Fibroblast of the conjunctiva (primary cell): ENCODE measurements at places on chromosomes 11 and 22.

DNA sequence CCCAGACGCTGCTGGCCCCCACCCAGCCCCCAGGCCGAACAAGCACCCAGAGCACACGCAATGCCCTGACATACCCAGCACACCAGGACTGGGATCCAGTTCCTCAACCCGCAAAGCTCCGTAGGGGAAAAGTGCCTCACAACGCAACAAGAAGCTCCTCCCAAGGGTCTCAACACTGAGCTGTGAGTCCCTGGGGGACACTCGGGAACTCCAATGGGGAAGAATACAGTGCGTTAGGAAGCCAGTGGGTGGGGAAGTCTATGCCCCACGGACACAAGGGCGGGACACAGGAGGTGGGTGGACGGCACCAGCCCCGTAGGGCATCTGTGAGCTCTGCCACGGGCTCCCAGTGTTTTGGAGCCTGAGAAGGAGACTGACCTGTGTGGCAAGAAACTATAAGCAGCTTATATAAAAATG is 1.6 kb downstream of the DEAF1 start:
- peak; percentile 24 for DNase-seq

GRCh38 chr11:40306938-40307548 is 1152.4 kb downstream of the LRRC4C start:
- peak; percentile 49 for DNase-seq

DNA sequence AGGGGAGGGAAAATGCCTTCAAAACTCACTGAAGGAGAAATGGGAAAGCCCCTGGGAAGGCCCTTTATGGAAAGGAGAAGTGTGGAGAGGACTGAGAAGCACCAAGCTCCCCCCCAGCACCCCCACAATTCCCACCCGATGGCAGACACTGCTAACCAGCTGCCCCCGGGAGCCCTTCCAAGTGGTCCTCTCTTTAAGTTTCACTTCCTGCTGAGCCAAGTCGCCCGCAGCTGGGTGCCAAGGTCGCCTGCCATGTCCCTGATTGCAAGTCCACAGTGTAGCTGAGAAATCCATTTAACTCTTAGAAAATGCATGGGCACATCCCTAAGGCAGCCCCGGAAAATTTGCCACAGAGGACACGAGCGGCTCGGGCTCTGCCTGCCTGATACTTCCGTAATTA is 68.2 kb downstream of the GALNT18 start:
- DNase-seq = no peak

DNA sequence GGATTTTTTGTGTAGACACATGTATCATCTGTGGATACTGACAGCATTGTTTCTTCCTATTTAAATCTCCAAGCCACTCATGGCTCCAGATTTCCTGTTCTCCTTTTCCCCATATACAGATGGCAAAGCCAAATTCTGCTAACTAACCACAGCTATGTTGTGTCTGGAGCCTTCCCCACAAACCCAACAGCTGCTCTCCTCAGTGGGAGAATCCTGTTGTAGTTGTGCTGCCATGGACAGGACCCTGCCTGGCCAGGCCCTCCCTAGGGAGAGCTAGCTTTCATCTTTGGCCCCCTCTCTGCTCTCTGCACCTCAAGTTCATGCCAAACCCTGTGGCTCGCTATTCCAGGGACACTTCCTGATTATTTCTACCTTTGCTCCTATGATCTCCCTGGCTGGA is 106.4 kb upstream of the CCDC90B start:
- DNase-seq = no peak

GRCh38 chr22:48406161-48406560 is 1421.5 kb downstream of the BRD1 start:
- no peak for DNase-seq

- no peak for DNase-seq
These were observed 53.5 kb downstream of the ENTHD1 start for GRCh38 chr22:39839917-39840510.

DNA sequence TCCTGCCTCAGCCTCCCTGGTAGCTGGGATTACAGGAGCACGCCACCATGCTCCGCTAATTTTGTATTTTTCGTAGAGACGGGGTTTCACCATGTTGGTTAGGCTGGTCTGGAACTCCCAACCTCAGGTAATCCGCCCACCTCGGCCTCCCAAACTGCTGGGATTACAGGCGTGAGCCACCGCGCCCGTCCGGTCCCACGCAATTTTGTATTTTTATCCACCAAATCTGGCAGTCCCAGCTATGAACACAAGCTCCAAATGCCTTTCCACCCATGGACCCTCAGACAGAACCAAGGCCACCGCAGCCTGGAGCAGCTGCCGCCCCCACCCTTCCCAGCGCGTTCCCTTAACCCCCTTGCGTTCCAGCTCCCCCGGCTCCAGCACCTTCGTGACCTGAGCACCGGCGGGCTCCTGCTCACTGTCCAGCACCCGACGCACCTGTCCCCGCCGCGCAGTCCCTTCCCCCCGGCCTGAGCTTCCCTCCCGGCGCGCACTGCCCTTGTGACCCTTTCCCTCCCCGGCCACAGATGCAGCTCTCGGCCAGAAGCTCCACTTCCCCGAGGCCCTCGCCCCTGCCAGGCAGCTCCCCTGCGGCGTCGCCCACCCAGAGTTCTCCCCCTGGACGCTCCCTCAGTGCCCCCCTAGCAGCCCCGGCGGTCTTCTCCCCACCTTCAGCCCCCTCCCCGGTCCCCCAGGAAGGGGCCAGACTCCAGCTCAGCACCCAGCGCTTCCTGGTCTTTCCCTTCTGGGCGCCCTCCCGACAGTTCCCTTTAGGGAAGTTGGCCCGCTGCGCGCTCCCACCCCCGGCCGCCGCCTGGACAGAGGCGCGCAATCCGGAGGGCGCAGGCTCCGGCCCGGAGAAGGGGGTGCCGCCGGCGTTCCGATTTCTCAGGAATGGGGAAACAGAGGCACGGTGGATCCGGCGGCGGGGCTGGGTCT is 5.6 kb upstream of the ZBED4 start:
- no peak for DNase-seq

DNA sequence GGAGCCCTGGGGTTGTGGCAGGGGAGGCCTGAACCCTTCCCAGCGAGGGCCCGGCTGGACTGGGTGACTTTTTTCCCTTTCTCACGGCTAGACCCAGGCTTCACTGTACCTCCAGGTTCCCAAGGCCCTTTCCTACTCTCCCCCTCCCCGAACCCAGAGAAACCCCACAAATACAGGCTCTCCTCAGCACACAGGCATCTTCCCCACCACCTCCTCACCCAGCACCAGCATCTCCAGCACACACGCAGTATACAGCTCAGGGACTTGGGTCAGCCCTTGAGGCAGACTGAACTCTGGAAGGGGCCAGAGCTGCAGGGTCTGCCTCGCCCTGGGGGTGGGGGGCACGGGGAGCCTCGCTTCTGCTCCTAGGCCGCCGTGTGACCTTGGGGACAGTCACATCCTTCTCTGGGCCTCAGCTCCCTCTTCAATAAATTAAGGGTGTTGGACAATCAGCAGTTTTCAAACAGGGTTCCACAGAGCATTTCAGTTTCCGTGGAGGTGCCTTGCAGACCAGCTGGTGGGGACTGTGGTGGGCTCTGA is 4.5 kb downstream of the TMPRSS13 start:
- no peak for DNase-seq

- no peak for DNase-seq
These were observed 17.0 kb downstream of the MOGAT2 start for GRCh38 chr11:75734491-75735180.

GRCh38 chr11:118338637-118339061 is 3.9 kb downstream of the CD3D start:
- DNase-seq = no peak

DNA sequence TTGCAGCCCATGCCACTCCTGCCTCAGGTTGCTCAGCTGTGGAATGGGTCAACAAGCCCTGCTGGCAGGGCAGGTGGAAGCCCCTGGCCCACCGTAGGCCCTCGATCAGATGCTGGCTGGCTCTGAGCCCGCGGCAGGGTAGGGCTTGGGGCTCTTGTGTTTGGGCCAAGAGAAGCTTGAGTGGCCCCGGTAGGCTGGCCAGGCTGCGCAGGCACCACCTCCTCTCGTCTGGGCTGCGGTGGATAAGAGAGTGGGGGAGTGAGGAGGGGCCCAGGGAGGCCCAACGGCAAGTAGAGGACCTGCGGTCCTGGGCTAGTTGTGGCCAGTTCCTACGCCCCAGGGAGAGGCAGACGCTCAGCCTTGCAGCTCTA is 115.2 kb downstream of the CEP164 start:
- DNase-seq = no peak

DNA sequence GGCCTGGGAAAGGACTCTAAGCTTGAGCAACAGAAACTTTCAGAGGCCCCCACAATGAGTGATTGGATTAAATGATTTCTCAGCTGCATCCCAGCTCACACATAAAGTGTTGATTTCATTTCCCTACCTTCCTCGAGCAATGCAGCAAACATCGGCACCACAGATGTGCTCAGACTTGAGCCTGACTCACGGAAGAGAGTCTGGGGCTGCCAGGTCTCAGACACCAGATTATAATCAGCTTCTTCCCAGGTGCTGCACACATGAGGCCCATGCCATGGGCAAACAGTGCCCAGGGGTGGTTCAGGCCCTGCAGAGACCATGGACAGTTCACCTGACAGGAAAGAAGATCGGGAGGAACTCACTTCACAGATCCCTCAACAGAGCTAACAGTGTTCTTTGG is 226.6 kb upstream of the TENM4 start:
- no peak for DNase-seq

DNA sequence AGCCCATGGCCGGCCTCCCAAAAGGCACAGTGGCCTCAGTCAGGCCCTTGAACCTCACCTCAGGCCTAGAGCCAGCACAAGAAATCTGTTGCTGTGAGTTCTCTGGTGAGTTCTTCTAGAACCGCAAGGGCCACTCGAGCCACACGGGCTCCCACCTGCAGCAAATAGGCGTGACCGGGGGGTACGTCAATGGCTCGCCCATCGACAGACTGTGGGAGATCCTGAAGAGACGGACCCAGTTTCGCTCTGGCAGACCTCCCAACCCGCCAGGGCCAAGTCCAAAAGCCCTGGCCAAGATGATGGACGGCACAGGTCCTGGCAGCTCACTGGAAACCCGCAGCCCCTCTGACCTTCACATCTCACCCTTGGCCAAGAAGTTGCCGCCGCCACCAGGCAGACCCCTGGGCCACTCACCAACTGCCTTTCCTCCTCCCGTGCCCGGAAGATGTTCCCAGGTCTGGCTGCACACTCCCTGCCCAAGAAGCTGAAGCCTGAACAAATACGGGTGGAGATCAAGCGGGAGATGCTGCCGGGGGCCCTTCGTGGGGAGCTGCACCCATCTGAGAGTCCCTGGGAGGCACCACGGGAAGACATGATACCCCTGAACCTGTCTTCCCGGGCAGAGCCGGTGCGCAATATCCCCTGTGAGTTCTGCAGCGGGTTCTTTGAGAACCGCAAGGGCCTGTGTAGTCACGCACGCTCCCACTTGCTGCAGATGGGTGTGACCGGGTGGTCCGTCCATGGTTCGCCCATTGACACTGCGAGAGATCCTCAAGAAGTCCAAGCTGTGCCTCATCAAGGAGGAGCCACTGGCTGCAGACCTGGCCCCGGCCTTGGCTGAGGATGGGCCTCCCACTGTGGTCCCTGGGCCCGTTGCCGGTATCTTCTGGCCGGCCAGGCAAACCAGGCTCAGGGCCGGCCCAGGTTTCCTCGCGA is 544.2 kb upstream of the CCDC179 start:
- DNase-seq = no peak

DNA sequence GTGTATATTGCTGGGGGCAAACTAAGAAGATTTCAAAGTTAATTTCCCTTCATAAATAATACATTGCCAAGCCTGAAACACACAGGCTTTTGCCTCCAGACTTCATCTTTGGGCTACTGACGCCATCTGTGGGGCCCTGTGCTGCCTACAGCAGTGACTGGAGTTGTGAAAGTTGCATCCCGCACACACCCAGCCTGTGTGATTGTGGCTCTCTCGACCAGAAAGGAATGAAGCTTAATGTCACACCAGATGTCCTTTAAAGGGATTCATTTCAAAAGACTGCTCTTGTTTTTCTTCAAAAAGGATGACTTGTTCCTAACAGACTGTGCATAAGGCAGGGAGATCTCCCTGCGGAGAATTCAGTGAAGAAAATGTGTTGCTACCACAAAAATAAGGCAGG is 210.5 kb downstream of the FAM181B start:
- no peak for DNase-seq

- DNase-seq = peak; percentile 10
These were observed 26.7 kb downstream of the SYT9 start for GRCh38 chr11:7278314-7278917.

DNA sequence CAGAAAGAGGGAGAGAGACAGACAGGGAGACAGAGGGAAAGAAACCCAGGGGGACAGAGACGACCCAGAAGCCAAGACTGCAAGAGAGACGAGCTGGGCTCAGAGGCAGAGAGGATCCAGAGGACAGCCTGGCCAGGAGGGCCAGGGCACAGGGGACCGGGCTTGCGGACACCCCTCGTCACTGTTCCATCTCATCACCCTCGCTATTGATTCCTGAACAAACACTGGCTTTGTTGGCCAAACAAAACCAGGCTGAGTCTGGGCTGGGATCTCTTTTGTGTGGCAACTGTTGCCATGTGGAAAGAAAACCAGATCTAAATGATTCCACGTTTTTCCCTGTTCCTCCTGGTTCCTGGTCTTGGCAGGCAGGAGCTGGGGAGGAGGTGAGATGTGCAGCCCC is 339.4 kb downstream of the MN1 start:
- no peak for DNase-seq

GRCh38 chr11:771617-772204 is 5.6 kb downstream of the GATD1 start:
- DNase-seq = no peak

GRCh38 chr22:33883961-33884808 is 36.1 kb downstream of the LARGE1 start:
- DNase-seq = no peak

- no peak for DNase-seq
These were observed 32.5 kb upstream of the CFAP300 start for GRCh38 chr11:102014756-102015155.

- no peak for DNase-seq
These were observed 46.2 kb downstream of the WT1 start for GRCh38 chr11:32388871-32389770.

- no peak for DNase-seq
These were observed 182.4 kb upstream of the LARGE1 start for GRCh38 chr22:34102633-34103032.

- DNase-seq = no peak
These were observed 91.9 kb downstream of the WT1 start for GRCh38 chr11:32343325-32344008.

GRCh38 chr11:111483431-111483830 is 28.8 kb downstream of the BTG4 start:
- no peak for DNase-seq

DNA sequence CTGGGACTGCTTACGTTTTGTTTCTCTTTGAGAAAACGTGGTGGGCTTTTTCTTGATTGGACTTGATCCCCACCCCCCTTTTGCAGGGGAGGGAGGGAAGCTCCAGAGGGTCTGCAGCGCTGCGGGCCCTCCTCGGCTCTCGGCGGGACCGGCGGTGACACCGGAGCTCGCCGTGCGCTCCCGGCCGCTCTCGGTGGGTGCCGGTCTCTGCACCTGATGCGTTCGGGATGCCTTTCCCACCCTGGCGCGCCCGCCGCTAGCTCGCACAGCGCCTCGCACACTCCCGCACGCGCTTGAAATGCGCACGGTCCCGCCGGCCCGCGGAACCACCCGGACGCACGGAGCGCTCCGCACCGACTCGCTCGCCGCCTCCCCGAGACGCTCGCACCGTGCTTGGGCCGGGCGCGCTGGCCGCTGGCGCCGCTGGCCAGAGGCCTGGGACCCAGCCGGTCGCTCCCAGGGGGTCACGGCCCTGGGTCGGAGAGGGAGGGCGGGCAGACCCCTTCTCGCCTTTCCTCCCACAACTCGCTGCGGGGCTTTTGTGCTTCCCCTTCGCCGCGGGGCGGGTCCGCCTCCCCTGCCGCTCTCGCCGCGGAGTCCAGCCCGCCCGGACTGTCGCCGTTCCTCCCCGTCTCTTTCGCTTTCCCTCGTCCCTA is 1.0 kb downstream of the ZBTB16 start:
- no peak for DNase-seq

- no peak for DNase-seq
These were observed 26.1 kb upstream of the SMIM38 start for GRCh38 chr11:69129647-69130046.
